ENCODE measurements at places on chromosomes 7 and 10. TPM values are rescaled to one million over a fixed set of nuclear protein-coding genes. Genes with fewer than 3 reads are reported as not detected.

- no peaks in the 10 kb centered on the region for H3K4me1 ChIP-seq
- no peak overlapping the region for H3K4me3 ChIP-seq
- H3K36me3 ChIP-seq, result peaks cover 22% of the 10 kb centered on the region
- H3K27me3 ChIP-seq, result no peaks in the 10 kb centered on the region
- no peak for DNase-seq
Observed at GRCh38 chr7:149071182-149071635, 19.3 kb downstream of the ZNF786 start.

DNA sequence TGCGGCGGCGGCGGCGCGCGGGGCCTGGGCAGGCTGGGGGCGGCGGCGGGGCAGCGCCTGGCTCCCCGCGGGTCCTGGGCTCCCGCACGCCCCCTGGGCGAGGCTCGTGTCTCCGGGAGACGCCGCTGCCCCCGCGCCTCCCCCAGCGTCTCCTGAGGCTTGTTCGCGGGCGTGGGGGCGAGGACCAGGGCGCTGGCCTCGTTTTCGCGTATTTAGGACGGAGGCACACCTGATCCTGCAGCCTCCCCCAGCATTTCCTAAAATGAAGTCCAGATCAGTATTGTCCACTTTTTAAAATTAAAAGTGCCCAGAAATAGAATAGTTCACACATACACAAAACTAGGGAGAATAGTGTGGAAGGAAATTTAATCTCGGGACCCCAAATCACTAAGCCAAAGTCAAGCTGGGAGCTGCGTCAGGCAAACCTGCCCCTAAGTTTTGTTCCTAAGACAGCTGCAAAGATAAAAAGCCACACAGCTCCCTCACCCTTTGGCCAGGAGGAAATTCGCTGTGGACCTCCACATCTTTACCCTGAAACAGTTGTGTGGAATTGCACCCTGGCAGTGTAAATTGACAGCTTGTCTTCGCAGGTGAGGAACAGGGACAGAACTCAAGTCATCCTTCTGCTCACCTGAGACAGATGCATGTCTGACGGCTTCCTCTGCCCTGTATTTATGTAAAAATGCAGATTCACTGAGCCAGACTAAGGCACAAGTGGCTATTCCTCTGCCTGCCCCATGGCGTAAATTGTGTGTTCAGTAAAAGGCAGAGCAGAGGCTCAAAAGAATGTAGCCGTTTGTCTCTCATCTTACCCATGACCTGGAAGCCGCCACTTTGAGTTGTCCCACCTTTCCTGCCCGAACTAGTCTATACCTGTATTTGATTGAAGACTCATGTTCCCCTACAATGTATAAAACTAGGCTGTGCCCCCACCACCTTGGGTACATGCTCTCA lies 740 bp downstream of the GALNT11 start:
- no peaks in the 10 kb centered on the region for H3K27me3 ChIP-seq
- peak overlapping the region; percentile 17 for H3K27ac ChIP-seq
- no peak for DNase-seq

DNA sequence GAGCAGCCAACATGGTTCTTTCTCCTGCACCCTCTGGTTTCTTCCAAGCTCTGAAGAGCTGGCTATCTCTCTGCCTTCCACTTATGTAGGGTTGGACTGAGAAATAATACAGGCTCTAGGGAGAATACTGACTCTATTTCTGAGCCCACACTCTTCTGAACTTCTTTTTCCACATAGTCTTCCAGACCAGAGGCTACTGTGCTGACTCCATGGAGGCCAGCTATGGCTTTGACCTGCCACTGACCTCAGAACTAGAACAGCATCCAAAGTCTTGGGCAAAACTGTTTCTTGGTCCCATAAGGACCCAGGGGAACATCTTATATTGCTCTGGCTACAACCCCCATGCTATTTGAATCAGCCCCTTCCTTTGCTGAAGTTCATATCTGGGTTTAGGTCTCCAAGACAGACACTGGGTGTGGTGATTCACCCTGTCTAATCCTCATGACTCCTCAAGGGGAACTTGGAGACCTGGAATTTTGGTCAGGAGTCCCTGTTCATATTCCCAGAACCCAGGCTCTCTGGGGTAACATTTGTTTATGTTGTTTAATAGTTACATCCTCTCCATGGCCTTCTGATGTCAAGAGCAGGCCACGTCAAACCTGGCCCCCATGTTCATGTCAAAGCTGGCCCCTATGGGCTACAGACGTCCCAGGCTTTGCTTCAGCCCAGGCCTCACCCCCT lies 12.1 kb upstream of the PLAU start:
- peak overlapping the region; percentile 96 for H3K27ac ChIP-seq
- no peak for DNase-seq
- H3K4me3 ChIP-seq, result peak overlapping the region; percentile 36
- peaks cover 54% of the 10 kb centered on the region for H3K4me1 ChIP-seq

AGFG2 gene
- 45.6 TPM for total RNA-seq

BBIP1 gene
- total RNA-seq, result 14.8 TPM

DNA sequence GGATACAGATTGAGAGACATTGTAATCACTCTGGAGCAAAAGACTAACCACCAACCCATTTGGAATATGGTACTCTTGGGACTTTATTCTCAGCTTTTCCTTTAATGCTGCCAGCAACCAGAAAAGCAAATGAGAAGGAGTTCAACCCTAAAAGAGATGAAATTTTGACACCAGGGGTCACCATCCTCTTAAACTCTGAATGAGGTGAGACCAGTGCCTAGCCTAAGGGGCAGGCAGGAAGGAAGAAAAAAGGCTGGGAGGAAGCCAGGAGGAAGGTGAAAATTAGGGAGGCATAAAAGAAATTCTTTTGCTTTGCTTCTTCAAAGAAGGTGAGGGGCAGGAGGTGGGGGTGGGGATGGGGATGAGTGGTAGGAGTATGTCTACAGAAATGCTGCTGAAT lies 135.8 kb downstream of the JAZF1 start:
- no peaks in the 10 kb centered on the region for H3K36me3 ChIP-seq
- H3K4me3 ChIP-seq, result no peak overlapping the region
- H3K27me3 ChIP-seq, result no peaks in the 10 kb centered on the region
- no peak overlapping the region for H3K27ac ChIP-seq

DAGLB gene
- total RNA-seq, result 38.1 TPM

GRCh38 chr7:40811666-40812065 lies 676.9 kb downstream of the SUGCT start:
- H3K27ac ChIP-seq, result no peak overlapping the region
- H3K36me3 ChIP-seq, result no peaks in the 10 kb centered on the region
- no peaks in the 10 kb centered on the region for H3K4me1 ChIP-seq

DNA sequence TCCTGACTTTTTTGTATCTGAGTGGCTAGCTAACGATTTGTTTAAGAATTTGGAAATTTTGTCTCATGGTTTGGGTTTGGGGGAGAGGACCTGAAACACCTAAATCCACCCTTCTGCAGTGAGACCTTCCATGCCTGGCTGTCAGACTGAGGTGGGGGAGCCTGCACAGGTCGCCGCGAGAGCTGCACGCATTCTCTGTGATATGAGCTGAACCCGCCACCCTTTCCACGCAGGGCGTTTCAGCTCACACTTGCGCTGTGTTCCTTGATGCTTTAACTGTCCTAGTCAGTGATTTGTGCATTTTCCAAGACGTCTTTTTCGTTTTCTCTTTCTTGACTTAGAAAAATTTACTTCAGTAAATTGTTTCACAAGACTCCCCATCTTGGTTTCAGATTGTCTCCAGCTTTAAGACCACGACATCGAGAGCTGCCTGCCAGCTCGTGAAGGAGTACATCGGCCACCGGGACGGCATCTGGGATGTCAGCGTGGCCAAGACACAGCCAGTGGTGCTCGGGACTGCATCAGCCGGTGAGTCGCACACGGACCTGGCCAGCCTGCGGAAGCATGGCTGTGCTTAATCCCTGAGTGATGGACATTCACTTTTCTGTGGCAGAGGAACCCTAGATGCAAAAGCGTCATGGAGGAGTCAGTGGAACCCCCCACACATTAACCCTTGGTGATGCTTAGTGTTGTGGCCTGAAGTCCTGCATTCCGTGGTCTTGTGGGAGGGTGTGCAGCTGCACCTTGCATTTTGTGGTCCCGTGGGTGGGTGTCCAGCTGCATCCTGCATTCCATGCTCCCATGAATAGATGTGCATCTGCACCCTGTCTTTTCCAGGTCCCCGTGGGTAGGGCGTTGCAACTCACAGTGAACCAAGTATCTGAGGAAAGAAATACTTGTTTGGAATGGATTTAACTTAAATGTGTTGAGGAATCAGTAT lies 28.1 kb downstream of the WDR37 start:
- H3K4me1 ChIP-seq, result no peaks in the 10 kb centered on the region
- H3K36me3 ChIP-seq, result peaks cover 48% of the 10 kb centered on the region
- DNase-seq, result no peak

ZNF736 gene
- 8.6 TPM for total RNA-seq

GRCh38 chr10:100696477-100696901 lies 48.9 kb upstream of the PAX2 start:
- peaks cover 11% of the 10 kb centered on the region for H3K4me1 ChIP-seq
- no peak overlapping the region for H3K27ac ChIP-seq
- H3K27me3 ChIP-seq, result peaks cover 14% of the 10 kb centered on the region
- no peaks in the 10 kb centered on the region for H3K36me3 ChIP-seq
- no peak for DNase-seq

GRCh38 chr10:133405272-133405671 lies 11.3 kb downstream of the MTG1 start:
- H3K27ac ChIP-seq, result no peak overlapping the region
- no peaks in the 10 kb centered on the region for H3K27me3 ChIP-seq

Data from Calu3 (cell line).